ENCODE measurements at places on chromosomes 16 and 17.

DNA sequence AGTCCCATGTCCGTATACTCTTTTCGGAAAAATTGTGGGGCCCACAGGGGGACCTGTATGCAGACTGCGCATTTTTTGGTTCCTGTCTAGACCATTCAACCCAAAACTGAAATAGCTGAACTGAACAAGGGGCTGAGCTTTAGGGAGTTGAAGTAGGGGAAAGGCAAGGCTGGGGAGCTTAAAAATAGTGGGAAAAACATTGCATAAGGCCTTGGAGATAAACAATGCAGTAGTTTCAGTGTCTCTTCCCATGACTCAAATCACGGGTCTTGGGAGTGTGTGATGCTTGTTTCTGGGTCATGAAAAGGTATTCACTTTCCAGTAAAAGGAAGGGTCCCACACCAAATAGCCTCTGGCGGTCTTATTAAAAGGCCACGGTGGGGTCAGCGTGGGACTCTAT, 402.8 kb upstream of the SALL1 start:
- no peak for DNase-seq

- no peak for DNase-seq
Observed at GRCh38 chr16:49554681-49555080, 181.1 kb downstream of the C16orf78 start.

DNA sequence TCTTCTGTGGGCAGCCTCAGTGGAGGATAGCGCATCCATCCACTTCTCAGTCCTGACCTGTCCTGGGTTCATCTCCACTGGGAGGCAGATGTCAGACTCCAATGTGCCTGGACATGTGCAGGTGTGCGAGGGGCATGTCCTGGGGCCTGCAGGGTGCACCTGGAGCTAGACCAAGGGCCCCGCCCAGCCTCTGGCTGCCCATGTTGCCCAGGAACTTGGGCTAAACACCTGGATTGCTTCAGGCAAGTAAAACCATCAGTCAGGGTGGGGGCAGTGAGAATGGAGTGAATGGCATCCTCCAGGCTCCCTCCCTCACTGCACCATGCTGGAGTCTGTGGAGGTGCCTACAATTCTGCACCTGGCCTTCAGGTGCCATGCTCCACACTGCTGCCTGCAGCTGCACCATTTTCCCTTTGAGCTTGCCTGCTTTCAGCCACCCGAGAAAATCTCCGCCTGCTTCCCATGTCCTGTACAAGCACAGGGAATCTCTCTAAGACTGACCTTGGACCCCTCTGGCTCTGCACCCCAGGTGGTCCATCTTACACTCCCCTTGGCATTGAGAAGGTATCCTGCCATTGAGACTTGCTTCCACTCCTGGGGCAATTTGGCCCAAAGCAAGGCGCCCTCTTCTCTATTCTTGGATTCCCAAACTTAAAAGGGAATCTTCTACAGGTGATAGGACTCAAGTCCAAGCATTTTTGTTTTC, 2.1 kb upstream of the MFSD6L start:
- no peak for DNase-seq

DNA sequence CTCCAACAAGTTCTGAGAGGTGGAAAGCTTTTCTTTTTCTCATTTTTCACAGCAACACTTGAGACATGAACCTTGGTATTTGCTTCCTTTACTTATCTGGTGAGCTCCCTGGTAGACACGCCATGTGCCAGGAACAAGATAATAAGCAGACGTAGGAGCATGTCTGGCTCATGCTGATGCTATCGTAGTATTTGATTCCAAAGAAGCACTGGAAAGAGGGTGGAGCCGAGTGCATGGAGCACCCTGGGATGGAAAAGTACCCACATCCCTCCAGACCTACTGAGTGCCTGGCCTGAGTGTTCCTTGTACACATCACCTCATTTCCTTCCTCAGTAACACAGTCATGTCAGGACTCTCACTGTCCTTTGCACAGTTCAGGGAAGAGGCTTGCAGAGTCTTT, 231.0 kb downstream of the CBLN1 start:
- no peak for DNase-seq

DNA sequence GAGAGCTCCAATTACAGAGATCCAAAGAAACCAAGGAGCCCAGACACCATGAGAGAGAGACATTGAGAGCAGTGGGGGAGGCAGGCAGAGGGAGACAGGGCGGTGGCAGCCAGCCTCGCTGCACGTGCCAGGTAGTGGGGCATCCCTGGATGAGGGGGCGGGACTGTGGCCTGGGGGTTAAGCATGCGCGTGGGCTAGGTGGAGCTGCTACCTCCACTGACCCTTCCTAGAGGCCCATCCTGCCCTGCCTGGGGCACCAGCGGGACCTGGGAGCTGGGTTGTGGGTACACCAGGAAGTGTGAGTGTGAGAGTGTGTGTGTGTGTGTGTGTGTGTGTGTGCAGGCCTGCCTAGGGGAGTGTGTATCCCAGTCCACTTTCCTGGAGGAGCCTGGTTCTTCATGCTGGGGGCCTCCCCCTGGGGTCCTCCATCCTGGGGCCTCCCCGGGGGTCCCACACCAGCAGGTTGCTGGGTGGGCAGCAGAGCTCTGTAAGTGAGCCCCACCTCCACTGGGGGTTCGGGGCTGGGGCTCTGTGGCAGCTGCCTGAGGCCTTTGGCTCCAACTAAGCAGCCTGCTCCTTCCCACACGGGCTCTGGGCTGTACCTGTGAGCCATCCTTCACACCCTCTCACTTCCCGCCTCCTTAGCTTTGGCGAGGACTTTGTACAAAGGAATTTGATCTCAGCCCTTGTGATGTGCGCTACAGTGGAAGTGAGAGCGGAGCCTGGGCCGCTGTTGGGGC, 127.4 kb downstream of the IRF8 start:
- DNase-seq: no peak

DNA sequence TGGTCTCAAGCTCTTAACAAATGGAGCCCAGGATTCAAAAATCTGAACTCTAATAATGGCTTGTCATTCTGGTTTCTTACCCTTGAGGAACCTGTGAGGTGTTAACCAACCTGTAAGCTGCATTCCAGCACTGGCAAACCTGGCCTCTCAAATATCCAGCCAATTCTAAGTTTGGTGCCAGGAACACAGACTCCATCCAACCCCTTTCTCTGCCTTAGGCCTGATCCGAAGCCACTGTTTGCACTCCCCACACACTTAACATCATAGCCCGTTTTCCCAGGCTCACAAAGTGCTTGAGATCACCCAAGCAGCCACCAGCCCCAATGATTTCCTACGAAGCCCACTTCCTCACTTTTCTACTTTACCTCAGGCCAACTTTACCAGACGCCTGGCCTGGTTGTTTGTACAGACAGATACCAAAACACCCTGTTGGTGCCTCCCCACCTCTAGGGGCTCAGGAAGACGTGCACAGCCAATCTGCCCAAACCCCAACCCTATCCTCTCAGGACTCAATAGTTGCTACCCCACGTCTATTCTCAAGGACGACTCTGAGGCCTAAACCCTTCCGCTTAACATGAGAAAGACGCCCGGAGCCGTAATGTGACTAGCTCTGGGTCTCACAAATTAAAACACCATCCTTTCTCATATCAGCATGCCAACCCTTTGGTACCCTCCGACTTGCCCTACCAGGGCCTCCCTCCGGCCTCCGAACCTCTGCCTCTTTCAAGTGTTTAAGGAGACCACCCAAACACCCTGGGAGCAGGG, 3.2 kb upstream of the PER1 start:
- no peak for DNase-seq
